ENCODE measurements at places on chromosomes 1 and 21.

- no peak for DNase-seq
Measured at GRCh38 chr1:101000131-101000873, 25.3 kb downstream of the DPH5 start.

DNA sequence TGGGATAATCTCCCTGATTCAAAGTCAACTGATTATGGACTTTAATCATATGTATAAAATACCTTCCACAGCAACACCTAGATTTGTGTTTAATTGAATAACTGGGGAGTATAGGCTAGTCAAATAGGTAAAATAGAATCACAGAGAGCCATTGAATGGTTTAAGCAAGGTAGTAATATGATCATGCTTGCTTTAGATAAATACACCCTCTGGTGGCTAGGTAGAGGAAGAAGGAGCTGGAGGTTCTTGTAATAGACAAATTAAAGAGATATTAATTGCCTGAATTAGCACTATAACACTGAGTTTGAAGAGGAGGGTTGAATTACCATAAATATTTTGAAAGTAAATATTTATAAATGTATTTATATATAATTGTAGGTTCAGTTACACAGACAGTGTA is 40.3 kb downstream of the DIRAS3 start:
- DNase-seq, result no peak

DNA sequence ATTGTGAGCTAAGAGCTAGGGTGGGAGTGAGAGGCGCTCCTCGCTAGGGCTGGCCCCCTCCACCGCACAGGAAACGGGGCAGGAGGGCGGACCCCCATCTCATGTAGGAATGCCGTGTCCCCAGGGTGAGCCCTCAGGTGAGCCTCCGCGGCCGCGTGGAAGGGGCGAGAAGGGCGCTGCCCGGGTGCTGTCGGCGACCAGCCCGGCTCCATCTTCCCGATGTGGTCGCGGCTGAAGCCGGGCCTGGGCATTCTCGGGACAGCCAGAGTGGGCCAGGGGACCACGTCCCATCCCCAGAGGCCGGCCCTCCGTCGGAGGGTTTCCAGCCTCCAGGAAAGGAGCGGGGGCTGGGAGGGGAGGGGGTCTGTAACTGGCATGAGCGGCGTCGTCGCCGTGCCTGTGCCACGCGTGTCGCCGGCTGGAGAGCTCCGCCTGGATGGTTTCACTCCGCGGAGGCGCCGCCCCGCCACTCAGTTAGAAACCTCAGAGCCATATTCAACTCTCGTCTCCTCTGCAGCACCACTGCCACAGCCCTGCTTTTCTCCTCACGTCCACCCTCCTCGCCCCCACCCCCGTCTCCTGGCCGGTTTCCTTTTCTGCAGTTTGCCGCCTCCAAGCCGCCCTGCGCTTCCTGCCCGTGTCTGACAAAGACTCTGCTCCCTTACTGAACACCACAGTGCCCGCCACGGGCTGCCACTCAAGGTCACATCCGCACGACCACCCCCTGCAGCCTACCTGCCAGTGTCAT is at the start of gene TMEM269:
Gene TMEM269 (plus strand): TSS at position 46 of the 748 bp plus-strand sequence. CDS start 4,903 bp downstream, outside the sequence.
- no peak for DNase-seq

DNA sequence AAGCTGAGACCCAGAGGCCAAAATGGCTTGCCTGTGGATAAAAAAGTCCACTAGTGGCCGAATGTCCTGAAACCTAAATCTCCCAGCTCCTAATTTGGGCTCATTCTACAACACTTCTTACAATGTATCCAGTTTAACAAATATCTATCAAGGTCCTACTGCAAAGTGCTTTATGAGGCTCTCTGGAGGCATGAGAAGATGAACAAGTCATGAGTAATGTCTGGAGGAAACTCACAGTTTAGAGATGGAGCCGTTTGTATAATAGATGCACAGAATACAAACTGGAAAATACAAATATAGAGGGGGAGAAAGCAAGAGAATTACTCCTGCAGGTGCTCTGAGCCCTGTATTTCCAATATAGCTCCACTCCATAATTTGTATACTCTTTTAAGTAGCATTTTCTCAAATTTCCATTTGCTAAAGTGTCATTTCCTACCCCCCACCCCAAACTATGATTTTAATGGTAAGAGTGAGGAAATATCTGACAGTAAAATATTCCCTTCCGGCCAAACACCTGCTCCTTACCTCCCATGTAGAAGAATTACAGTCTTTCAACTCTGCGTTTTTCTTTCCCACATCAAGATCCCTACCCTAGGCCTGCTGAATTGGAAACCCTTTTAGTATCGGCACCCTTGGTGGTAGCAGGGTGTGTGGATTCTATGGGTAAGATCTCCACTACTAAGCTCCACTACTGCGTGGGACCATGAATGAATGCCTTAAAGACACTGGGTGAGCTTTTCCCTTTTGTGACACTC is 3.3 kb upstream of the ADAMTS5 start:
- DNase-seq, result no peak

DNA sequence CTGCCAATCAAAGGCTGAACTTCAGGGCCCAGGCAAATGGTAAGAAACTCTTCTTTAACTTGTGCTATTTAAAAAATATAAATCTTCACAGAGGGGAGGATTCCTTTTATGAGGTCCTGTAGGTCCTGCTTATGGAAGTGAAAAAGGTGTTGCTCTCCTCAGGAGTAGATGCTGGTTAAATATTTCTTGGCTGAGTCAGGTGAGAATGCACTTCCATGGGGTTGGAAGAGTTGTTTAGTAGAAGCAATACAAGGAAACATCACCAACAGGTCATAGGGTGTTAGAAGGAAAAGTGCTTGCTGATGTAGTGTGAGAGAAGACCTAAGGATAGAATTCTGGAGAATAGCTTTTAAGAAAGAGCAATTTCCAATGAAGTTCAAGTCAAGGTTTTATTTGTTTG is 42.2 kb upstream of the ATP1A1 start:
- DNase-seq, result no peak

GRCh38 chr21:32698971-32699693 is 28.7 kb downstream of the SYNJ1 start:
- DNase-seq, result no peak

- no peak for DNase-seq
Measured at GRCh38 chr1:205028924-205029323, 14.1 kb upstream of the CNTN2 start.

- DNase-seq, result no peak
Measured at GRCh38 chr21:43779660-43780059, 3.6 kb upstream of the CSTB start.

- DNase-seq, result no peak
Measured at GRCh38 chr1:160657250-160657781, 10.5 kb upstream of the SLAMF1 start.

DNA sequence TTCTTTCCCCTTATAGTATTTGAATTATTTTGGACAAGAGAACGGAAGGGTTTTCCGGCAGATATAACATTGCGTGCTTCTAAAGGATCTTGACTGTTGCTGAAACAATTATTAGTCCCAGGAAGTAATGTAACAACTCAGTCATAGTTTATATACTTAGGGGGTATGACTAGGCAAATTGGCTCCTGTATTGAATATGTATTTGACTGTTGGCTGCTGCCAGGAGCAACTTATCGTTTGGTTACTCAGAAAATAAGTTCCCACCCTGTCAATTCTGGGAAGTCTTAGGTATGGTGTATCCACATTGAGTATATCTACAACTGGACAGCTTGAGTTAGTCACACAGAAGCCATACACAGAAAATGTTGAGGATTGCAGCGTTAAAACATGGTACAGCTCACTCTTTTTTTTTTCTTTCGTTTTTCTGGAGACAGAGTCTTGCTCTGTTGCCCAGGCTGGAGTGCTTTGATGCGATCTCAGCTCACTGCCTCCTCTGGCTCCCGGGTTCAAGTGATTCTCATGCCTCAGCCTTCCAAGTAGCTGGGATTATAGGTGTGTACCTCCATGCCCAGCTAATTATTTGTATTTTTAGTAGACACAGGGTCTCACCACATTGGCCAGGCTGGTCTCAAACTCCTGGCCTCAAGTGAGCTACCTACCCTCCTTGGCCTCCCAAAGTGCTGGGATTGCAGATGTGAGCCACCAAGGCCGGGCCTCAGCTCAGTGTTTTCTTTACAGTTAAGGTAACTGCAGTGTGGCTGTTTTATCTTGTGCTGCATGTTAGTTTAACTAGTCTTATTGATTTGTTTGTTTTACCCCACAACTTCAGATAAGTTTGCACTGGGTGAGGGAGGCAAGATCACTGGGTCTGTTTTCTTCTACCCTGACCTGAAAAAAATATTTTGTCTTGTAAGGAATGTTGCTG is 10.2 kb downstream of the SMAP2 start:
- no peak for DNase-seq

DNA sequence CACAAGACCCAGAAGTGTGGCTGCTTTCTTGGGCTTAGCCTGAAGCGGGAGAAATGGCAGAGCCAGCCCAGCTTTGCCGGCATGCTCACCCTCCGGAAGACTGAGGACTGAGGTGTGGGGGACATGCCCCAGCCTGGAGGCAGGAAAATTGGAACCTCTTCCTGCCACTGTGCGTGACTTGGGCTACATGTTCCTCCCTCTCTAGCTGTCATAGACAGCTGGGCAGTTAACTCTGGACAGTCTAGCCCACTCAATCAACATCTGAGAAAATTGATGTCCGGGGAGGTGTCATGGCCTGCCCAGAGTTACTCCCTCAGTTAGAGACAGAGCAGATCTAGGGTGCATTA is 59.7 kb downstream of the UBE2T start:
- no peak for DNase-seq

GRCh38 chr1:185636848-185637247 is 97.3 kb upstream of the HMCN1 start:
- DNase-seq, result no peak

DNA sequence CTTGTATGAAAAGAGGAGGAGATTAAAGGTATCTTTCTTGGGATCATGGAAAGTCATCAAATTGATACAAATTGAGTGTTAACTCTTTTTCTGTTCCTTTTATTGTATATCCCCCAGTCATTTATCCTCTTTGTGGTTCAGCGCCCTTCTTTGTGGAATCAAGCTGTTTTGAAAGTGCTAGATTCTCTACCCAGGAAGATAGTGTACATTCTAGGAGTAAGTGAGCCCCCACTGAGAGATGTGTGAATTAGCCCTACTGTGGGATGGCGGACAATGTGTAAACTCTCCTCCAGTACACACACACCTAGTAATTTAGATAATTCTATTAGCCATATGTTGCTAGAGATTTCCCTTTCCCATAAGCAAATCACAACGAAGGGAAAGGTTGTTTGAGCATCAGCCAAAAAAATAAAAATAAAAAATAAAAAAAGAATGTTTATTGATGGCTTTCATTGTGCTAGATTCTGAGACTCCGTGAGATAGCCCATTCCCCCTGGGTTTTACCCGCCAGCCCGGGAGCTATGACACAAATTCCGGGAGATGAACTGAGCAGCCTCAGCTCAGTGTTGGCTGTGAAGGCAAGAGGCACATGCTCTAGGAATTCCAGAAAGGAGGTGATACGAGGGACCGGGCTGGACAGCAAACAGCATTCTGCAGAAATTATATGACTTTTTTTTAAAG is 378.4 kb upstream of the RUNX1 start:
- DNase-seq, result no peak

GRCh38 chr1:177464686-177465085 is 293.9 kb downstream of the BRINP2 start:
- no peak for DNase-seq

DNA sequence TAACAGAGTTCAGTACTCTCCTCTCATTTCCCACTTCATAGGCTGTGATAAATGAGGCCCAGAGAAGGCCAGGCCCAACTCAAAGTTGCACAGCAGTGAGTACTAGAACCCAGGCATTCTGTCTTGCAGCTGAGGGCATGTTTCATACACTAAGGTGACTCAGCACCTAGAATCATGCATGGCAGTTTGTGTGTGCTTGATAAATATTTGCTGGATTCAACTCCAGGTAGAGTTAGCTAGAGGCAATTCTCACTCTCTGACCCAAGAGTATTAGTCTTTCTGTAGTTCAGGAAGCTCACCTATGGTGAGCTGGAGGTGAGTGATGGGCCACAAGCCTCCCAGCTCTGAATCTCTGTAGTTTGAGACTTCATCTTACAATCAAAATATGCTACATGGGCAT is 10.7 kb downstream of the NKAIN1 start:
- no peak for DNase-seq

GRCh38 chr1:172142324-172142723 is 278.2 kb upstream of the C1orf105 start:
- DNase-seq, result no peak

GRCh38 chr1:204760350-204760749 is 74.8 kb upstream of the LRRN2 start:
- no peak for DNase-seq

- no peak for DNase-seq
Measured at GRCh38 chr21:21851657-21852056, 853.4 kb downstream of the NCAM2 start.

GRCh38 chr1:66750577-66750976 is 1.7 kb upstream of the DYNLT5 start:
- no peak for DNase-seq

DNA sequence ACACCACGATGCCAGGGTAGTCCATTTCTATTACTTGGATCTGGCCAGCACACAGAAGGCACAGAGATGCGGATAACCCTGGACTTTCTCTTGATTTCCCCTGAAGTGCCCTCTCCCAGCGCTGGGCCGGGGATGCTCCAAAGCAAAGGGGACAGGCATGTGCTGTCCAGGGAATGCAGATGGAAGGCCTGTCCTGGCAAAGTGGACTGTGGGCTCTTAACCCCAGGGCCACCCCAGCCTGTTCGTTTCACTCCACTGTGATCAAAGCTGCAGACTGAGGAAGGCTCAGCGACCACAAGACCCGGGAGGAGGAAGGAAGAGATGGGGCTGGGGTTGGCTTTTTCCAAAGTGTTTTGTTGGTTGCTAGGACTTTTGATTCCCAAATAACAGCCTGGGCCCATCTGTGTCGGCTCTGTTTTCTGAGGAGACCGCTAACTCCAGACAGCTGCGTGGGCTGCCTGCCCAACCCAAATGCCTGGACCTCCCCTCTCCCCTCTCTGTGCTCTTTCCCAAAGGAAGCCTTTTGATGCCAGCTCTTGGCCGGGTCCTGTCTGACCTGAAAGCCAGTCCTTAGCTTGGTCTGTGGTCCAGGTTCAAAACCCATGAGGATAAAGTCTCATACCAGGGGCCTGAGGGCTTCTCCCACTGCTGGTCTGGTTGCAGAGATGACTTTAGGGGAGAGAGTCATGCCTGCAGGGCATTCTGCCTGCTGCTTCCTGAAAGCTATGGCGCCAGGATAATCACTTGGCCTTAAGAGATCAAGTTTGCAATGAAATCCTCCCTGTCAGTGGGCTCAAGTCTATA is 119.6 kb upstream of the CD34 start:
- DNase-seq, result no peak

DNA sequence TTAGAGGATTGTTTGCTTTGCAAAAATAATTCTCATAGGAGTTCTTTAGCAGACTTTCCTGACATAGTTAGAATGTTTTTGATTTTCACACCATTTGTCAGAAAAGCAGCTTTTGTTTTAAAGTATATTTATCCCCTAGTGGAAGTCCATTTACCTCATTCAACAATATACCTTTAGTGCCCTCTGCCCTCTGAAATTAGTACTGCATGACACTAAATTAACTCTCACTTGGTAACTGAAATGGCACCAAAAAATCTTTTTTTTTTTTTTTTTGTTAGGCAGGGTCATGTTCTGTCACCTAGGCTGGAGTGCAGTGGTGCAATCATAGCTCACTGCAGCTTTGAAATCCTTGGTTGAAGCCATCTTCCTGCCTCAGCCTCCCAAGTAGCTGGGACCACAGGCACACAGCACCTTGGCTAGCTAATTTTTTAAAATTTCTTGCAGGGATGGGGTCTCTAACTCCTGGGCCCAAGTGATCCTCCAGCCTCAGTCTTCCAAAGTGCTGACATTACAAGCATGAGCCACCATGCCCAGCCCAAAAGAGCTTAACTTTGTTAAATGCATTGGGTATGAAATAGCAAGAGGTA is 13.6 kb downstream of the LRRC42 start:
- DNase-seq, result no peak

- no peak for DNase-seq
Measured at GRCh38 chr1:229822026-229822425, 196.0 kb downstream of the URB2 start.
